Large intestine (tissue), 12 donors: ENCODE measurements at places on chromosomes 5 and 9. TPM values are rescaled to one million over a fixed set of nuclear protein-coding genes. Genes with fewer than 3 reads are reported as not detected.

- DNase-seq, result no peak
These were observed 63.7 kb downstream of the LMX1B start for GRCh38 chr9:126677188-126678084.

DNA sequence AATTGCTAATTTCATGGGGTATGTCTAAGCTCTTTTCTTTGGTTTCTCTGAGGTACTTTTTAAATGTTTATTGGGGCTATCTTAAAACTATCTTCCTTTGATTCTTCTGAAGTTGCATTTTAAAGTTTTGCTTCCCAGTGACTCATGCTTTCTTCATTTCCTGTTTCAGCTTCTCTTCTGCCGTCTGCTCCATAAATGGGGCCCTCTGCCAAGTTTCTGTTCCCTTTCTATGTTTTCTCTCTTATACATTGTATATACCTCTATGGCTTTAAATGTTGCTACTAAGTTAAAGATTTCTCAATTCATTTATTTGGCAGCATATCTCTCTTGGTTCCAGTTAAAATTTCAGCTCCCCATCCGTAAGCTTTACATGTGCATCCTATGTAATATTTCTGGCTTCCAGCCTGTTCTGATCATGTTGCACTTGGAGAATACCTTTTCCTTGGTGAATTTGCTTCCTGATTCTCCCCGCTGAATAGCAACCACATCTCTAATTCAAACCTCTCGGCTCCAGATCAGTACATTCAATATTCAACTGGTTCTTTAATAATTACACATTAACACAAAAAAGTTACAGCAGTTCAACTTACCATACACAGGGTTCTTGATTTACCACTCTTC lies 125.3 kb downstream of the ST8SIA4 start:
- DNase-seq, result no peak

- DNase-seq, result no peak
These were observed 120.0 kb downstream of the COL23A1 start for GRCh38 chr5:178469975-178470759.

GRCh38 chr9:95090871-95091577 lies 226.5 kb downstream of the FANCC start:
- no peak for DNase-seq

Gene GABRB2
- polyA plus RNA-seq, result 3.7 TPM
